ENCODE measurements at places on chromosomes 3 and 15.

- DNase-seq, result no peak
Measured at GRCh38 chr15:68498076-68498475, 66.1 kb upstream of the ITGA11 start.

GRCh38 chr3:72951259-72951722 lies 45.3 kb upstream of the PPP4R2 start:
- no peak for DNase-seq

DNA sequence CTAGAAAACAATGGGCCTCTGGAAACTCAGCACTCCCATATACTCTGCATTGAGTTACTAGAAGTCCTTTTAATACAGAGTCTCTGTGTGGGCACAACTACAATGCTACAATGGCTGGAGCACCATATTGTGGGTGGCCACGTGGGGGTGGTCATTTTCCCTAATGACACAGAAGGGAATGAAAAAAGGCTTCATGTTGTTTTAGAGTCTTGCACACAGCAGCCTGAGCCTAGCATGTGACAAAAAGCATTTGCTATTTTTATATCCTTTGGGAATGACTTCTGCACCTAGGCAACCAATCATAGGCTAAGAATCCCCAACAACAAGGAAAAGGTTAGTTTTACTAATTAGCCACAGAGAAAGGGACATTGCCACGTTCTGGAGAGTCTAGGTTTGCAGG lies 120.6 kb downstream of the PPM1L start:
- DNase-seq, result no peak

GRCh38 chr3:152175528-152175889 lies 93.2 kb upstream of the MBNL1 start:
- no peak for DNase-seq

DNA sequence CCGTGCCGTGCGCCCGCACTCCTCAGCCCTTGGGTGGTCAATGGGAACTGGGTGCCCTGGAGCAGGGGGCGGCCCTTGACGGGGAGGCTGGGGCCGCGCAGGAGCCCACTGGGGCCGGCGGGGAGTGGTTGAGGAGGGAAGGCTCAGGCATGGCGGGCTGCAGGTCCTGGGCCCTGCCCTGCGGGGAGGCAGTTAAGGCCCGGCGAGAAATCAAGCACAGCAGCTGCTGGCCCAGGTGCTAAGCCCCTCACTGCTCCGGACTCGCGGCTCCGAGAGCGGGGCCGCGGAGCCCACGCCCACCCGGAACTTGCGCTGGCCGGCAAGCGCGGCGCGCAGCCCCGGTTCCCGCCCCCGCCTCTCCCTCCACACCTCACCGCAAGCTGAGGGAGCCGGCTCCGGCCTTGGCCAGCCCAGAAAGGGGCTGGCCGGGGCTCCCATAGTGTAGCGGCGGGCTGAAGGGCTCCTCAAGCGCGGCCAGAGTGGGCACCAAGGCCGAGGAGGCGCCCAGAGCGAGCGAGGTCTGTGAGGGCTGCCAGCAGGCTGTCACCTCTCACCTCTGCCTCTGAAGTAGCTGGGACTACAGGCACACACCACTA lies 7.8 kb downstream of the GP9 start:
- no peak for DNase-seq

- no peak for DNase-seq
Measured at GRCh38 chr15:61175024-61175423, 54.1 kb downstream of the RORA start.

- no peak for DNase-seq
Measured at GRCh38 chr3:13282986-13283876, 136.9 kb downstream of the NUP210 start.

DNA sequence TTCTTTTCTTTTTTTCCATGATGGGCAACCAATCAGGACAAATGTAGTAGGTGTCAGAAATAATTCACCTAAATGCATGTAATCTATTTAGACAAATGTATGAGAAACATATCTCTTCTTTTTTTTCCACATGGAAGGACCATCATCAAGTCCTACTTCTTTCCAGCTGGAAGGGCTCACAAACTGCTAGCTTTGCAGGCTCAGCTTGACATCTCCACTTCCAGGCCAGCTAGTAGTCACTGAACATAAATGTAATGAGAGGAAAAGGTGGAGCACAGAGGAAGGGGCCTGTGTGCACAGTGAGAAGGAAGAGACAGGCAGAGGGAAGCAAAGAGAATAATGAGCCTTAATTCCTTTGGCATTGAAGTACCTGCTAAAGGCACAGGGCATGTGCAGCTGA lies 504.9 kb downstream of the MCTP2 start:
- DNase-seq, result no peak

GRCh38 chr3:78337801-78338211 lies 1297.9 kb downstream of the ROBO2 start:
- no peak for DNase-seq

- DNase-seq, result no peak
Measured at GRCh38 chr15:33644304-33644703, 324.0 kb upstream of the CHRM5 start.

GRCh38 chr3:96236522-96236921 lies 577.9 kb upstream of the EPHA6 start:
- no peak for DNase-seq

- DNase-seq, result no peak
Measured at GRCh38 chr3:171028025-171028778, 1.7 kb upstream of the SLC2A2 start.

DNA sequence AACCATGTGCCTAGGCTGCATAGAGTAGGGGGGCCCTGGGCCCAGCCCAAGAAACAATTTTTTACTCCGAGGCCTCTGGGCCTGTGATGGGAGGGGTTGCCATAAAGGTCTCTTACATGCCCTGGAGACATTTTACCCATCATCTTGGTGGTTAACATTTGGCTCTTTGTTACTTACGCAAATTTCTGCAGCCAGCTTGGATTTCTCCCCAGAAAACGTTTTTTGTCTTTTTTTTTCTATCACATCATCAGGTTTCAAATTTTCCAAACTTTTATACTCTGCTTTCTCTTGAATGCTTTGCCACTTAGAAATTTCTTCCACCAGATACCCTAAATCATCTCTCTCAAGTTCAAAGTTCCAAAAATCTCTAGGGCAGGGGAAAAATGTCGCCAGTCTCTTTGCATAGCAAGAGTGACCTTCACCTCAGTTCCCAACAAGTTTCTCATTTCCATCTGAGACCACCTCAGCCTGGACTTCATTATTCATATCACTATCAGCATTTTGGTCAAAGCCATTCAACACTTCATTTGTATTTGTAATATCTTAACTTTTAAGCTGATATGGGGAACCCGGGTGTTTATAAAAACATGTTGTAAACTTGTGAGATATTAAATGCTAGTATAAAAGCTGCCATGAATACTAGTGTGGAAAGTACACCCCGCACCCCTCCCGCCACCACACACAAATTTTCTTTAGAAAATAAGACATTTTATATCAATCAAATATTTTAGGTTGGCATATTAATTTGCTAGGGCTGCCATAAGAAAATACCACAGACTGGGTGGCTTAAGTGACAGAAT lies 56.0 kb upstream of the PLSCR4 start:
- DNase-seq, result no peak

DNA sequence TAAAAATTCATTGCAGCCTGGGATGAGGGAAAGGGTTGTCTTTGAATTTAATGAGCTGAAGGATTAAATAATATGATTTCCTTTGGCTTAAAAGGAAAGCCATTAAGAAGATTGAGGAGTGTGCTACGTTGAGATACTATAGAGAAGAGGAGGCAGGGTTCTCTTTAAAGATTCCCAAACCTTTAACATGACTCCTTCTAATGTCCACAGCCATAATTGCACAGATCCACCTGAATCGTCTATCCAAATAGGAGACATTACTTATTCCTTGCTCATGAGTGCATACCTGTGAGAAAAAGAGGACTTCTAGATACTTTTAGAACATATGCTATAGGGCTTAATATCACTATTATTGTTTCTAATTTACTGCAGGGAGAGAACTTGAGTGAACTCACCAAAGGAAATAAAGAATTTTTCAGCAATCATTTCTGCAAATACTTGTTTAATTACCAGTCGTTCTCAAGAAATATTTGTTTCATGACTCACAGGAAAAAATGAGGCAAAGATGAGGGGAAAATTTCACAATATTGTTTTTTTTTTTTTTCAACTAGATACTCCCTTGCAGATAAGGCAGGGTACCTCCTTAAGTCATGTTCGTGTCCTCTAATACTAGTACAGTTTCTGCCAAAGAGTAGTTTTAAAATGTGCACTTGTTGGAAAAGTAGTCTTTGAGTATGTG lies 8.9 kb upstream of the SUCNR1 start:
- DNase-seq, result no peak

GRCh38 chr15:69460481-69460880 lies 7.9 kb downstream of the RPLP1 start:
- DNase-seq, result no peak

DNA sequence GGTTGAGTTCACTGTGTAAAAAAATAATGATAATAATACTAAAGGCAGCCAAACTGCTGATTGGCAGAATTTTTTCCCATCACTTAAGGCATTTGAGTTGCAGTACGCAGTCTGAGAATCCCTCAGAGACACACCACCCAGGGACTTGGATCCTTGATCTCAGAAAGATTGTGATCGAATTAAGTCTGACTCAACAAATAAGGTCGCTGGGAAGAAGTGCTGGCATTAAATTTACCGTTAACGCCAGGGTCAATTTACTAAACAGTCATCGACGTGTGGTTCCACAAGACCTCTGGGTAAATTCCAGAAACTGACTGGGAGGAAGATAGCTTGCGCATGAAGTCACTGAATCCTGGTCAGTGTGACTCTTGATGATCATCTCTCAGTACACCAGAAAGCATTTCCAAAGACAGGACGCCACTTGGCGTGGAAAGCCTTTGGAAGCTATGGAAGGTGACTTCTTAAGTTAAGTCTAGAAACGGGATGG lies 48.3 kb upstream of the CGNL1 start:
- no peak for DNase-seq

DNA sequence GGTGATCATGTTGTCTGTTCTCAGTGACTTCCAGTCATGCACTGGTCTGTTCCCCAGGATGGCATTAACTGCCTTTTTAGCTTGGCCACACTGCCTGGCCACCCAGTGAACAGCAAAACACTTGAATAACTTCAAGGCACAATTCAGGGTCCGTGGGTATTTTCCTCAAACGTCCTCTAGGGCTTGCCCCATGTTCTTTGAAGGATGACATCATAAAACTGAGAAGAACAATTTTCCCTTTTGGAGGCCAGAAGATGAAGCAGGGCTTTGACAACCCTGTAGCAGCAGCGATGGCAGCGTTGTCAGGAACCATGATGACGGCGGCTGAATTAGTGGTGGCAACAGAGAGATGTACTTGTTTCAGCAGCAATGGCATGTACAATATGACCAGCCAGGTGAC lies 465.9 kb upstream of the ONECUT1 start:
- DNase-seq, result no peak

DNA sequence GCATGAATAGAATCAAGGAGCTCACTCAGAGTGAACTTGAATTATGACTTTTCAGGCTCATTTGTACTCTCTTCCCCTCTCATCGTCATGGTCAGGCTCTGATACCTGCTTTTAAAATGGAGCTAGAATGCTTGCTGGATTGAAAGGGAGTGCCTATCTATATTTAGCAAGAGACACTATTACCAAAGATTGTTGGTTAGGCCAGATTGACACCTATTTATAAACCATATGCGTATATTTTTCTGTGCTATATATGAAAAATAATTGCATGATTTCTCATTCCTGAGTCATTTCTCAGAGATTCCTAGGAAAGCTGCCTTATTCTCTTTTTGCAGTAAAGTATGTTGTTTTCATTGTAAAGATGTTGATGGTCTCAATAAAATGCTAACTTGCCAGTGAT lies 9.6 kb downstream of the CCNDBP1 start:
- DNase-seq, result no peak

DNA sequence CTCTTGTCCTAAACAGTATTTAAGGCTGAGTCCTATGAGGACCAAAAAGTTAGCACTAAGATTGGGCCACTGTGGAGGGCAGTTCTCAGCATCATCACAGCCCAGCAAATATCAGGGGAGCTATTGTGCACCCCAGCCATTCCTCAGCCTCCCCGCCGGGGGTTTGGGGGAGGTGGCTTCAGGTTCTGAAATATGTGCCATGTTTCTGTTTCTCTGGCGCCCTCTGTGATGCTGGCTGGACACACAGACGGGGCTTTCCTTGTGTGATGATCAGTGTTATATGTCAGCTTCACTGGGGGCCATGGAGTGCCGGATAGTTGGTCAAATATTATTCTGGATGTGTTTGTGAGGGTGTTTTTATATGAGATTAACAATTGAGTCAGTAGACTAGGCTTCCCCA lies 106.8 kb downstream of the GABRG3 start:
- DNase-seq, result no peak

DNA sequence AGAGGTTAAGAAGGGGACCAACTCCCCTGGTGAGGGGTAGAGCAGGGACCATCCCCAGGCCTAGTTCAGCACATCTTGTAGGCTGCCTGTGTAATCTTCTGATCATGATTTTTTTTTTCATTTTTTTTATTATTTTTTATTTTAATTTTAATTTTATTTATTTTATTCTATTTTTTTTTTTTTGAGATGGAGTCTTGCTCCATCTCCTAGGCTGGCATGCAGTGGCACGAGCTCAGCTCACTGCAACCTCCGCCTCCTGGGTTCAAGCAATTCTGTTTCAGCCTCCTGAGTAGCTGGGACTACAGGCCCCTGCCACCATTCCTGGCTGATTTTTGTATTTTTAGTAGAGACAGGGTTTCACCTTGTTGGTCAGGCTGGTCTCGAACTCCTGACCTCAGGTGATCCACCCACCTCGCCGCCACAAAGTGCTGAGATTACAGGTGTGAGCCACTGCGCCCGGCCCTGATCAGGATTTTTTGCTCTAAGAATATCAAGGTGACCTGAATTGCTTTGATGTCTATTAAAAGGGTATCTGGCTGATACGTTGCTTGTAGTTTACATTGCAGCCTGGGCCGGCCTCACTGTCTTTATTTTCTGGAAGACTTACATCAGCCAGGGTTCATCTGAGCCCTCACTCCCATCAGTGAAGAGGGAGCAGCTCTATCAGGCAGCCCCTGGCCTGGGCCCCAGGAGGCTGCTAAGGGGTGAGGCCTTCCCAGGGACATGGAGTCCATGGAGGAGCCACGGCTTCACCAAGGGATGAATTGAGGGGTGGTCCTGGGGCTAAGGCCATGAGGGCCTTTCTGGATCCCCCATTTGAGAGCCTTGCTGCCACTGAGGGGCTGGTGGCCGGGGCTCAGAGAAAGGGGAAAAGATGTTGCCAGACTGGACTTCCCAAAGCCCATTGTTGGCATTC lies 10.7 kb downstream of the SYNM start:
- no peak for DNase-seq

- no peak for DNase-seq
Measured at GRCh38 chr15:83288381-83288801, 3.9 kb upstream of the BNC1 start.

All from stimulated activated CD4-positive, alpha-beta T cell treated with anti-CD3 and anti-CD28 coated beads, Interleukin-1b, Interleukin-23, amount 100 ng/mL, for 1 hour (primary cell).